ENCODE measurements at places on chromosomes 13 and 19. TPM values are rescaled to one million over a fixed set of nuclear protein-coding genes. Genes with fewer than 3 reads are reported as not detected.

The RYR1 gene
- total RNA-seq = not detected

The HNRNPL gene
- total RNA-seq = 429 TPM

DNA sequence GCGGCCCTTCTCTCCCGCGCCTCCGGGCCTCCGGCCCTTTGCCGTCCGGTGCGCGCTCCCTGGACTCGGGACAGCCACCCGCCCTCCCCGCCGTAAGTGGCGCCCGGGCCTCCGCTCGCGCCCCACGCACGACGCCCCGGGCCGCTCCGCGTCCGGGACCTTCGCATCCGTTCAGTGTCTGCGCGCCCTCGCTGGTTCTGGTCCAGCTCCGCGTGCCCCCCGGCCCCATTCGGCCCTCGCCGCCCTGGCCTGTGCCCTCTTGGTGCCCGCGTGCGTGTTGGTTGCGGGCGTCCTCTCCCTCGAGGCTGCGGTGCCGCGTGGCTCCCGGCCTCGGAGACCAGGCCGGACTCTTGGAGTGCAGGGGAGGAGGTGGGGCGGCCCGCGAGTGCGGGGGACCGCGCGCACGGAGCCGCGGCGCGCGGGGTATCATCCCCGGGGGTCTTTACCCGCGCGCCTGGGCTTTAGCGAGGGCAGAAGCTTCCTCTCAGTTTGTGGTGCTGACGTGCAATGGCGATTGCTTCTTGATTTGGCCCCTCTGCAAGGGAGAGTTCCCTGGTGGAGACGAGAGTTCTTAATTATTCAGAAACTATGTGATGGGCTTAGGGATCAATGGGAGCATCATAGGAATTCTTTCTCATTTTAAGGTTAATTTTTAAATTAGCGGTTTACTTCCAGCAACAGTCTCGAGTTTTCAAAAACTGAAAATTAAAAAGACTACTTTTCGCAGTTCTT lies 757 bp downstream of the WASF3 start:
- peak; percentile 13 for DNase-seq

DNA sequence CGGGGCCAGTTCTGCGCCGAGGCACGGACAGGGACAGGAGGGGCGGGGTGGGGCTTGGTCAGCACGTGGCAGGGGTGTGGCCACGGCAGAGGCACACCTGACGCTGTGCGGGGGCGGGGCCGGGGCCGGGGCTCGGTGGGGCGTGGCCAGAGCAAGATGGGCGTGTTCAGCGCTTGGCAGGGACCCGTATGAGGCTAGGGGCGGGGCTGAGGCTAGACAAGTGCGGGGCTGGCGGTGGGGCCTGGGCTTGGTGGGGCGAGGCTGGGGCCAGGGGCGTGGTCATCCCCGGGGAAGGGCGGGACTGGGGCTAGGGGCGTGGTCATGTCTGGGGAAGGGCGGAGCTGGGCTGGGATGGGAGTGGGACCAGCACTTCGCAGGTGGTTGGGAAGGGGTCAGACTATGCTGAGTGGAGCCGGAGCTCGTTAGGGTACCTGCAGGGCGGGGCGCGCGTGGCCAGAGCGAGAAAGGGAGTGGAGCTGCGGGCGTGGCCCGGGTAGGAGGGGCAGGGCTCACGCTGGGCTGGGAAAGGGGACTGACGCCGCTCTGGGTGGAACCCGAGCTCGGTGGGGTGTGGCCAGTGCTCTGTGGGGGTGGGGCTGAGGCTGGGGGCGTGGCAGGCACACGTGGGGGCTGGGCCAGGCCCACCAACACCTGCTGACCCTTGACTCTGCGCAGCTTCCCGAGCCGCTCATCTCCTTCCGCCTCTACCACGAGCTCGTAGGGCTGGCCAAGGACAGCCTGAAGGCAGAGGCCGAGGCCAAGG lies 12.8 kb downstream of the POLR2E start:
- no peak for DNase-seq

DNA sequence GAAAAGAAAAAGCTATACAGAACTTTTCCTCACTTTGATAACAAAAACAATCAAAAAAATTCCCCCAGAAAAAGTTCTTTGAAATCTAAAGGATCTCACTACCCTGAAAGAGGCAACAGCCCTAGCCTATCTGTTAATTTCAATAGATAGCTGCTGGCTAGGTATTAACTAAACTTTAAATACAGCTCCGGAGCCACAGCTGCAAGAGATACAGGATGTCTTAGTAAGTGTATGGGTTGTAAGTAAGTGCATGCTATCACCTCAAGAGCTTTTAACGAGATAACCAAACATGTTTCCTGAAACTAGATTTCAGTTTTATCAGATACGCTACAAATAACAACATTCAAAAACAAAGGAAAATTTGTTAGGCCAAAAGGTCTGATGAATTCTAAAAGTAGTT lies 148.4 kb downstream of the KLF12 start:
- no peak for DNase-seq

The SIGLEC8 gene
- total RNA-seq = not detected

DNA sequence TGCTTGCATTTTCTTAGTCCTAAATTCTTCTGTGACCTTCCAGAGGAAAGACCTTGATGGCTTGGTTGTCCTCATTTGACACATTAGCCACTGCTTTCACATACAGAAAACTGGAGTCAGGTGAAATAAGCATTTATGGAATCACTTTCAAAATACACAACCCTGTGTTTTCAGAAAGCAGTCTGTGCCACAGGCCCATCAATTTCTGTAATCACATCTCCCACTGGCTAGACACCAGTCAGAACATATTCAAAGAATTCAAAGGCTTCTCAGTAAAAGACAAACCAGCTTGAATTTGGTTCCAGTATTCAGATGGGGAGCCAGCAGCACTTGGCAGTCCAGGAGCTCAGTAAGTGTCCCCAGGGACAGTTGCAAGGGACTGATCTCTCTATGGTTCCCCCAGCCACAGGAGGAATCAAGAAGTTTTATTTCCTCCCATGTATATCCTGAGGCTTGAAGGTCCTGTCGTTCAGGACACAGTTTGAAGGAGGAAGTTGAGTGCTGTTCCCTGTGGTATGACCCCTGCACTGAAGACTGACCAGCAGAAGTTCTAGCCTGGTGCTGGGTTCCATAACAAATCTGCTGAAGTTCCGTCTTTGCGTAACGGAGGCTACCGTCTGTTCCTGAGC lies 214.3 kb downstream of the FOXO1 start:
- no peak for DNase-seq

The ADPRHL1 gene
- 0.28 TPM for total RNA-seq

GRCh38 chr13:69565334-69565733 lies 542.3 kb upstream of the ATXN8OS start:
- DNase-seq = no peak

- no peak for DNase-seq
Observed at GRCh38 chr13:66429156-66429555, 801.0 kb downstream of the PCDH9 start.

DNA sequence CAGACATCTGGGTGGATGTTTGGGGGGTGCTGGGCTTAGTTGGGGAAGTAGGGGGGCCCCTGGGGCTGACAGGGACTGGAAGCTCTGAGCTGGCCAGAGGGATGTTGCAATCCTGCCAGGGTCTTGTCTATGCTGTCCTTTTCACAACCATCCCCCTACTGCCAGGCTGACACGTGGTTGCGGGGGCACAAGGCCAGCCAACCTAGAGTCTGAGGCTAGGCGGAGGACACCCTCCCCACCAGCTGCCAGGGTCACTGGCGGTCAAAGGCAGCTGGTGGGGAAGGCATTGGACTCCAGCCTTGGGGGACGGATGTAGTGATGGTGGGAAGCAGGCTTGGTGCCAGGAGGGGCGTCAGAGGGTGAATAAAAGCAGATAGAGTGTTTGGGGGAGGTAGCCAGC lies 1.6 kb upstream of the APOC1 start:
- no peak for DNase-seq

DNA sequence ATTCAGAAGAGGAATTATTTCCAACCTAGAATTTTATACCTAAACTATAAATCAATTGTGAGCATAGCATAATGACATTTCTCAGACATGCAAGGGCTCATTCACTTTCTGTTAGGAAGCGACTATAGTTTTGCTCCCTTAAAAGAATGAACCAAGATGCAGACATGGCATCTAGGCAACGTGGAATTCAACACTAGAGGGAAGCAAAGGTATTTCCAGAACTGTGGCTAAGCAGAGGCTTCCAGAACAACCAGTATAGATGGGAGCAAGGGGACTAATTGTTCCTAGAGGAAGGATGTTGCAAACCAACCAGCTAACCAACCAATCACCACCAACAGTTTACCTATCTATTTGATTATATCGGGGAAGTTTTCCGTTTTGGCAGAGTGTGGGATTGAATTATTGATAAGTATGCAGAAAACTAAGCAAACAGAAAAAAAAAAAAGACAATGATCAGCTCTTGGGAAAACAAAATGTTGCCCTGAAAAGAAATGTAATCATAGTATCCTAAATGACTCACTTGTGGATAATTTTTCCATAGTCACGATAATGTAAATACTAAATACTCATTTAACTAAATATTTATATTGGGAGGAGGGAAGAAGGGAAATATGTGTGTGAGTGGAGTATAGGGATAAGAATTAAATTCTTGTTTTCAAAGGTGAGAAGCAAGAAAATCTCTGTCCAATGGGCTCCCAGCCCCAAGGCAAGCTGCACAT lies 21.1 kb downstream of the ARL11 start:
- DNase-seq = peak; percentile 68

The ZNF541 gene
- total RNA-seq = not detected

- DNase-seq = no peak
Observed at GRCh38 chr13:28271056-28271840, 132.9 kb downstream of the PAN3 start.

- peak; percentile 99 for DNase-seq
Observed at GRCh38 chr19:2627319-2627829, 75.1 kb downstream of the GNG7 start.

The APOE gene
- total RNA-seq = 0.18 TPM

- no peak for DNase-seq
Observed at GRCh38 chr19:39147480-39147879, 21.9 kb downstream of the PAK4 start.

- DNase-seq = no peak
Observed at GRCh38 chr13:111950697-111951096, 116.3 kb upstream of the SOX1 start.

All from IMR-90 (cell line).